ENCODE measurements at places on chromosomes 16 and 17.

GRCh38 chr17:40561871-40562611, 3.2 kb downstream of the CCR7 start:
- no peak for DNase-seq

DNA sequence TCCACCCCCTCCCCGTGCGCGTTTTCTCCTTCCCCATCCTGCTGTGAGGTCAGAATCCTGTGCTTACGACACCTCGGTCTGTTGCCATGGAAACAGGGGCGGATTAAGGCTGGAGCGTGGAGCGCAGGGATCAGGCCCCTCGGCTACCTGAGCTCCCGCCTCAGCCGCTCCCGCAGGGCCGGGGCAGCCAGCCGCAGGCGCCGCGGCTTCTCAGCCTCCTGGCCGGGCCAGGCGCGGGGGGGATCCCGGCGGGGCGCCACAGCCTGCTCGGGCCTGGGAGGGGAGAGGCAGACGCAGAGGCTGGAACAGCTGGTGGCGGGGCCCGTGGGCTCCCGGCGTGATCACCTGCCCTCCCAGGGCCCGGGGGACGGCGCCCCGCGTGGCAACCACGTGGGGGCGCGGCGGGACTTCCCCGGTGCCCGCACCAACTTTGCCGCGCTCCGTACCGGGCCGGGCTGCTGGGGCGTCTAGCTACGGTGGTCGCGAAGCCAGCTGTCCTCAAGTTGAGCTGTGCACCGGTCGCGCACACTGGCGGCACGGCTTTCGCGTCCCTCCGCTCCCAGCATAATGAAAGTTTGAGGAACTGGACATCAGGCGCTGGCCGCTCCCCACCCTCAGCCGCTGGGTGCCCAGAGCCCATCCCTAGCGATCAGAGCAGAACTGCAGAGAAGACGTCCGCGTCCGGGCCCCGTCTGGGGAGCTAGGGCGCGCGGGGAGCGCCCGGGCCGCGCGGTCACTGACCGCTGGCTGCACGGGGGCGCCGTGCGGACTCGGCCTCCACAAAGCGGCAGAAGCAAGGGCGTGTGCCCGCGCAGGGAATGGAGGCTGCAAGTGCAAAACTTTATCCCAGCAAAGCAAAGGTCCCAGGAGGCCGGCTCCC, 1.2 kb downstream of the RTN4RL1 start:
- DNase-seq: peak; percentile 96

- no peak for DNase-seq
Measured at GRCh38 chr17:59436900-59437299, 105.4 kb downstream of the YPEL2 start.

DNA sequence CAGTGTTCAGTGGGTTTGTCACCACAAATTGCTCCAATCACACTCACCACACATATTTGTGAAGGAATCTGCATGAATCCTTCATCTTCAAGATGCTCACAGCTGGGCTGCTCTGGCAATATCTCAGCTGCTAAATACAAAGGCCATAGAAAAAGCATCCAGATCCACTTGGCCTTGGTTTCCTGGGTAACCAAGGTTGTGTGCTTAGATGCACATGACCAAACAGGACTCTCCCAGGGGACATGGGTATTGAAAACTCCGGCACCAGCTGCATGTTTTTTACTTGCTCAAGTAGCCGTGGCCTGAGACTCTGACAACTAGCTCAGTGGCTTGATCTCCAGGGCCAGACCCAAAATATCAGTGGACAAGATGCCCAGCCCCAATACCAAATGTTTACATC, 131.3 kb downstream of the CBLN1 start:
- DNase-seq: no peak

DNA sequence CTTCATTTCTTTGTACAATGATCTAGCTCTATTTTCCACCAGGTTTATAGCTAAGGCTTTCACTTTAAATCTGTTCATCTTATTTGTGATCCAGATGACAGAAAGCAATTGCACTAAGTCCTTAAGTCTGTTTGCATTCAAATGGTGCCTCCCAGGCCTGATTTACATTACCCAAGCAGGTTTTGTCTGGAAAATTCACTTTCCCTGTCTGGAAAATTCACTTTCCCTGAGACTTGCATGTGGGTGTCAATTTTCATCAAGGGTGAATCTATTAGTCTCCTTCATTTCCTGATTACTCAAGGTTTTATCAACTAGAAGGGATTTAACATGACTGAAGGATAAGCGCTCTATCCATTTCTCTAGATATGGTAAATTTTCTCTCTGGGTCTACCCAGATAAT, 1480.2 kb upstream of the GOT2 start:
- no peak for DNase-seq

DNA sequence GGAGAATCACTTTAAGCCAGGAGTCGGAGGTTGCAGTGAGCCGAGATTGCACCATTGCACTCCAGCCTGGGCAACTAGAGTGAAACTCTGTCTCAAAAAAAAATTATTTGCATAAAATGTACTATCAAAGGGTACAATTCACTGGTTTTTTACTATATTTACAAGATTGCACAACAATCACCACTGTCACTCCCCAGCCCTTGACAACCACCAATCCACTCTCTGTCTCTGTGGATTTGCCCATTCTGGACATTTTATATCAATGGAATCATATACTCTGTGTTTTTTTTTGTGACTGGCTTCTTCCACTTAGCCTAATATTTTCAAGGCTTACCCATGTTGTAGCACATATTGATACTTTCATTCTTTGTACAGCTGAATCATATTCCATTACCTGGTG, 18.8 kb downstream of the TBX2 start:
- DNase-seq: no peak

DNA sequence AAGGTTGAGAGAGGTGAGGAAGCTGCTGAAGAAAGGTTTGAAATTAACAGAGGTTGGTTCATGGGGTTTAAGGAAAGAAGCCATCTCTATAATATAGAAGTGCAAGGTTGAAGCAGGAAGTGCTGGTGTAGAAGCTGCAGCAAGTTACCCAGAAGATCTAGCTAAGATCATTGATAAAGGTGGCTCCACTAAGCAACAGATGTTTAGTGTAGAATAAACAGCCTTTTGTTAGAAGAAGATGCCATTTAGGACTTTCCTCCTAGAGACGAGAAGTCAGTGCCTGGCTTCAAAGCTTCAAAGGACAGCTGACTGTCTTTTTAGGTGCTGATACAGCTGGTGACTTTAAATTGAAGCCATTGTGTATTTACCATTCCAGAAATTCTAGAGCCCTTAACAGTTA, 29.3 kb downstream of the GOSR1 start:
- DNase-seq: peak; percentile 42
